ENCODE measurements at places on chromosomes 11 and 22.

DNA sequence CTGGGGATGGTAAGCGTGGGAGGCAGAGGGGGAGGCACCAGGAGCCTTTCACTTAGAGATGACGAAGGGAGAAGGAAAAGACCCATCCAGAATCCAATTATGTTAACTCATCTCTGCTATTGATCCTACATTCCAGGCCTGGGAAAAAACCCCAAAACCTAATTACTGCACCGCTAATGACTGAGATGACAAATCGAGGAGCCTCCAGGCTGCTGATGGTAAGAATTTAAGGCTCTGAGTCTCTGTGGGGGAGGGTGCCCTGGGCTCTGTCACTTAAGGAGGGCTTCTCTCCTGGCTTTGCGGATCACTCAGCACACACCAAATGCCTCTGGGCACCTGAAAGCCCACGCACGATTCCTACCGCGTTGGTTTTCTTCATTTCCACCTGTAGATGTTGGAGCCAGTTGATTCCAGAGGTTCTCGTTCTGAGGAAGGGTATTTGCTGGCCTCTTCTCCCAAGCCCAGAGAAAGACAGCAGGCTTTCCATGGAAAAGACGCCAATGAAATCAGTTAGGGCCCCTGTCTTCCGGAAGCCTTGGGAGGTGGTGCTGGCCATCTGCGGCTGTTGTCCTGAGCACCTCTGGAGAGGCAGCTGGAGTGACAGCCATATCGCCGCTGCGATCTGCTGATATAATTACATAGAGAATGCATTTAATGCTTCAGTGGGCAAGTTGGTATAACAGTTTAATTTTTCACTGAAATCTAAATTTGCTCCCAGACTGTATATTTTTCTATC, 751.2 kb downstream of the BRD1 start:
- DNase-seq, result no peak

- DNase-seq, result no peak
Observed at GRCh38 chr11:45208135-45208534, 61.7 kb downstream of the PRDM11 start.

DNA sequence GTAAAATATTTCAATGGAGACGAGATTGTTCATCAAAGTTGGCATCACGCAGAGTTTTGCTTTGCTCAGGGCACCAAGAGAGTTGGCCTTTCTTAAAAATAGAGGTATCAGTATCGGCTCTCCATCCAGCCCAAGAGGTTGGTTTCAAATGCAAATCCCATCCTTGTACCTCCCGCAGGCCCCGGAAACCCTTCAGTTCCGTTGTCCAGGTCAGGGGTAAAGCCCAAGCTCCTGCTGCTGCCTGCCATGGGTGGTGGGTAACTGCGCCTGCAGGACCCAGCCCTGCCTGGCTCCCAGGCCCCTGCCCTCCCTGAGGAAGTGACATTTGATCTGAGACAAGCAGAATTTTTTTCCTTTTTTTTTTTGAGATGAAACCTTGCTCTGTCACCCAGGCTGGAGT, 49.3 kb upstream of the RTL6 start:
- DNase-seq, result no peak

DNA sequence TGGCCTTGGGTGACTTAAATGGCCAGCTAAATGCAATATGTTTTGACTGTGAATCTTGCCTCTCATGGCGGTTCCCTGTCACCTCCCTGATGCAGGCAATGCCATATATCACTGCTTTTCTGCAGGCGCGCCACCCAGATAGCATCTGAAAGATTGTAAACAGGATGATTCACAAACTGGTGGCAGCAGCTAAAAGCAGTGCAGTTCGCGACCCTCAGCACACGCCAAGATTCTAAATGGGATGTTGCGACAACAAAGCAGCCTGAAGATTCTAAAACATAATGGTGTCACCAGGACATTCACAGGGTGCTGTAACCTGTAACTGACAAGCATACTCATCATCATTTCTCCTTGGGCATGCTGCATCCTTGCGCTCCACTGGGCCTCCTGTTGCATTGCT, 440.4 kb upstream of the CADM1 start:
- no peak for DNase-seq

DNA sequence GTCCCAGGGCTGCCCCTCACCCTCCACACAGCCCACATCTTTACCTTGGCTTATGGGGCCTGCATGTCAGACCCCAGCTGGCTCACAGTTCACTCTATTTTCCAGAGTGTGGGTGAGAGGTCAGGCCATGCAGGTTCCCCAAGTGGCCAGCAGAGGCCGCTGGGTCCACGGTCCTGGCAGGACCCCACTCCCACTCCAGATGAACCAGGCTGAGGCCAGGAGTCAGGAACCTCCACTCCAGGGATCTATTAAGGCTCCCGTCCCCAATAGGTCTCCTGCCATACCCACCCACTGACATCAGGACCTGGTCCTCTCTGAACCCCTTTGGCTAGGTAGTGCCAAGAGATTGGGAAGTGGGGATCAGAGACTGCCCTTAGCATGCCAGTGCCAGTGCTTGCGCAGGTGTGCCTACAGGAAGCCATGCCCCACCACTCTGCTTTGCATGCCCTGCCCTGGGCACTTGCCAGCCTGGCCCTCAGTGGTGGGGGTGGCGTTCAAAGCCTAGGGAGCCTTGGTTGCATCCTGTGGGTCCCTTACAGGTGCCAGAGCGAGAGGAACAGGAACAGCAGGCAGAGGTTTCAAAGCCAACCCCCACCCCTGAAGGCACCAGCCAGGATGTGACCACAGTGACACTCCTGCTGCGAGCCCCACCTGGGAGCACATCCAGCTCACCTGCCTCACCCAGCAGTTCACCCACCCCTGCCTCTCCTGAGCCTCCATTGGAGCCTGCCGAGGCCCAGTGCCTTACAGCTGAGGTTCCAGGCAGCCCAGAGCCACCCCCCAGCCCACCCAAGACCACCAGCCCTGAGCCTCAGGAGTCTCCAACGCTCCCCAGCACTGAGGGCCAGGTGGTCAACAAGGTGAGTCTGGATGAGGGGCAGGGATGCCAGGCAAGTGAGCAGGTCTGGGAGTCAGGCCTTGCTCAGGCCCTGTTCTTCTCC, 8.3 kb downstream of the SMTN start:
- DNase-seq, result peak; percentile 17

DNA sequence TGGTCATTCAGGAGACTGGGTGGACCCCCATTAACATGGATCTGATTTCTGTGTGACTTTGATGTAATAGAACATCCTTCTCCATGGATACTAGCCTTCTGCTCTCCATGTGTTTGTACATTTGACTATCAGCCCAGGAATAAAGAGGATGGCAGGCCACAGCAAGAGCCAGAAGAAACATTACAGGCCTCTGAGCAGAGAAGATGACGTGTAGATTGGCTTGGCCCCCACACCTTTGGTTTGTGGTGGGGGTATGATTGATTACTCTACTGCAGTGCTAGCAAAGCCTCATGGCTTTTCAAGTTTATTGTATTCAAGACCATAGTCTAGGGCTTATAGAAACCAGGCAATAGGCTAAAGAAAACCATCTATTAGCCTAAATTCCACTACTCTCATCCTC, 77.0 kb downstream of the GRAMD1B start:
- DNase-seq, result no peak

GRCh38 chr11:44529895-44530412, 35.5 kb upstream of the CD82 start:
- no peak for DNase-seq

- DNase-seq, result no peak
Observed at GRCh38 chr11:105144887-105145286, 5.3 kb upstream of the CARD18 start.
